ENCODE measurements at places on chromosomes 1 and 21.

GRCh38 chr21:45138199-45139002 lies 64.0 kb downstream of the ADARB1 start:
- DNase-seq = peak; percentile 81

- no peak for DNase-seq
Measured at GRCh38 chr21:32298658-32299081, at the start of gene MRAP. TSS of gene MRAP (plus strand) at chr21:32298855. CDS start at chr21:32298972, 117 bp downstream.

- DNase-seq = peak; percentile 13
Measured at GRCh38 chr1:75908717-75909152, 23.5 kb downstream of the ASB17 start.

- DNase-seq = no peak
Measured at GRCh38 chr21:42937960-42938605, 12.7 kb upstream of the ERVH48-1 start.

DNA sequence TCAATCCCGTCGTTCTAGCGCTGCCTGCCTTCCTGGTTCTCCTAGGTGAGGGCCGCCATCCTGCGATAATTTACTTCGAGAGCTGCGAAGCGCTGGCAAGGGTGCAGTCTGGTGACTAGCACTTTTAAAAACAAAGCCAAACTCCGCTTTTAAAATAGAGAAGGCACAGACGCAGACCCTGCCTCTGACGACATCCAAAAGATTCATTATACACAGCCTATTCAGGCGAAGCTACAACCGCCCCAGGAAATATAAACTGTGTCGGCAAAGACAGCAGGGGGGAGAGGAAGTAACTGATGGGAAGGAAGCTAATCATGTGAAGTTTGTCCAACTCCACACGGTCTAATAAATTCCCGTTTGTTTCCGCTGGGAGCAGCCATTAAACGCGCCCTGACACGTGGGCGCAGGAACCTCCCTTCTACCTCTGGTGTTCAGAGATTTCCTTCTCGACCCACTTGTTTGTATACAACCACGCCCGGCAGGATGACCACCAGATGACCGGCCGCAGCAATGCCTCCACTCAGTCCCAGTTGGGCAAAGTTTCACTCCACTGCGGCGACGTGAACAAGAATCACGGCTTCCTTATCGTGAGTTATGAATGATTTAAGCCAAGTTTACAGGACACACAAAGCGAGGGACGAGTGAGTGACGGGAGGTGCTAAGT lies 1.3 kb downstream of the GNG12 start:
- peak; percentile 33 for DNase-seq

GRCh38 chr1:41018018-41018410 lies 3.5 kb downstream of the SLFNL1 start:
- DNase-seq = no peak

DNA sequence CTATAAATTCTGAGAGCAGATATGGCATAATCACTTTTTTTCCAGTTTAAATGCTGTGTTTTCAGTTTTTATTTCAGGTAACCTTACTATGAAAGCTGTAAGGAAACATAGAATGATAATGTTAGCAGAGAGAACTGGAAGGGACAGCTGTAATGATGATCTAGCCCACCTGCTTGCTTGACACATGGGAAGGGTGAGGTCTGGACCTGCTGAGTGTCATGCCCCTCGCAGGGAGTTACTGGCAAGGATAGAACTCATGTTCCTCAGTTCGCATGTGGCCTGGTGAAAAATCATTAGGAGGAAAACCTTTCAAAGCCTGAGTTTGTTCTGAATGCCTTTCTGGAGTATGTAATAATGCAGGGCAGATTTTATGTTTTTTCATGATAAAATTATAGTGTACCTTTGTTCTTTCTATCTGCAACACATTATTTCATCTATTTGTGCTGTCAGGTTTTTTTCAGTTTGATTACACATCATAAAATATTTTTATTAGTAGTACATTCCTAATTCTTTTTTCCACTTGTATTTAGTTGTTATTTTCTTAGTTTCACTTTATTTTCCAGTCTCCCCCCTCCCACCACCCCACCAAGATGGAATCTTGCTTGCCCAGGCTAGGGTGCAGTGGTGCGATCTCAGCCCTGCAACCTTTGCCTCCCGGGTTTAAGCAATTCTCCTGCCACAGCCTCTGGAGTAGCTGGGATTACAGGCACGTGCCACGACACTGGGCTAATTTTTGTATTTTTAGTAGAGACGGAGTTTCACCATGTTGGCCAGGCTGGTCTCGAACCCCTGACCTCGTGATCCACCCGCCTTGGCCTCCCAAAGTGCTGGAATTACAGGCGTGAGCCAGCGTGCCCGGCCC lies 8.0 kb downstream of the DDI2 start:
- DNase-seq = no peak

DNA sequence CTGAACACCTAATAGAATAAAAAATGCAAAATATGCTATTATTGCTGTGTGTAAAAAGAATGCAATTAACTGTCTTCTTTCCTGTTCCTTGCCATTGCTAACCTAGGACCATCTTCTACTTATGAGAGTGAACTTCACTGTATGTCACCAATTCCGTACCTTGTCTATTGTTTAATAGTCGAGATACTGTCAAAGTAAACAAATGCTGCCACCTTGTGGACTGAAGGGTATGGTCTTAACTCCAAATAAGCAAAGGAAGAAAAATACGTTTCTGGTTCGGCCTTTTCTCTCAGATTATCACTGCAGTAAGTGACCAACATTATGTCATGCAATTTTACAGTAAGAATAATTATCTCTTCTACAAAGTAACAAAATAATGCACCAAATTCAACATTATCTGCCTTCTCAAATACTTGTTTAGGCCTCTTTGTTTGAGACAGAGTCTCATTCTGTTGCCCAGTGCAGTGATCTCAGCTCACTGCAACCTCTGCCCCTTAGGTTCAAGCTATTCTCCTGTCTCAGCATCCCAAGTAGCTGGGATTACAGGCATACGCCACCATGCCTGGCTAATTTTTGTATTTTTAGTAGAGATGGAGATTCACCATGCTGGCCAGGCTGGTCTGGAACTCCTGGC lies 133.4 kb downstream of the COP1 start:
- peak; percentile 46 for DNase-seq

DNA sequence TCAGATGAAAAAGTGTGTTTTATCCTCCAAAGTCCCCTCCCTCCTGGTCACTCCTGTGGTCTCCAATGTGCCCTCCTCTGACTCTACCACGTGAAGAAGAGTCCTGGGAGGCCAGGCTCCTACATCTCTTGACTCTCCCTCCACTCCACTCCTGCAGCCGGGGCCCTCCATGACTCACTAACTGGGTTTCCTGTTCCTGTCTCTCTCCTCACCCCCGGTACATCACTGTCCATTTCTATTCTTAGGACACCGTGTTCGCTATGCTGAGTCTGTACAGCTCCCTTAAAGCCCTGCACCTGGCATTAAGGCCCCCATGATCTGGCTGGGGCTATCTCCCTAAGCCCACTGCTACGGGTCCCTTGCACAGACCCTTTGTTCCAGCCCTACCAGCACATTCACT lies 93.4 kb downstream of the BCAR3 start:
- DNase-seq = no peak

DNA sequence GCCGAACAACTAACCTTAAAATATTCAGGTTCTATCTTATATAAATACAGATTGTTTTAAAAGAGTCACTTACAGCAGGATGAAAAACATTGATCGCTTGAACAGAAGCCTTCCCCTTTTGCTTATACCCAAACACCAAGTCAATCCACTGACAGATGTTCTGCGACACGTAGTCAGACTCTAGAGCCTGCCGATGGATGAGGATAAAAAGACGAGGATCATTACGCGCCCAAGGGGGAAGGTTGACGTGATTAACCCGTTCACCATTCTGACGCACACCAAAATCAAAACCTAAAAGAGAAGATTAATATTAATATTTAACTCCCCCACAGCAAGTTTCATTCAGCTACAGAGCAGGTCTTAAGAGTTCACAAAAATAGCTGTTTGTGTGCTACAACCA lies 59.4 kb upstream of the GNG4 start:
- DNase-seq = no peak

- no peak for DNase-seq
Measured at GRCh38 chr1:12091191-12091590, 28.1 kb downstream of the TNFRSF8 start.

- DNase-seq = no peak
Measured at GRCh38 chr1:33372677-33373076, 51.8 kb upstream of the A3GALT2 start.

DNA sequence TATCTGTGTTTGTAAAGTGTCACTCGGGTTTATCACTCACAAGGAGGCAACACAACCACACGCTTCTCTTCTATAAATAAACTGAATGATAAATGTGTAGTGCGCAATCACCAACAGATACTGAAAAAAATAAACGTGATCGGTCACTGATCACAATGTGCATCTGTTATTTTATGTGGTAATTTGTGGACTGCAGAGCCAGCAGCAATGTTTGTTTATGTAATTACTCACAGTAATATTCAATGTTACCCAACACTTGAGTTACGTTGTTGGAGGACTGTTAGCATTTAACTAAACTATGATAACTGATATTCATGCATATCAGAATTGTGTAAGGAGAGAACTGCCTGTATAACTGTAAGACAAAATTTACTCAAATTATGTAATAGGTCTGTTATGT lies 129.6 kb downstream of the USH2A start:
- DNase-seq = no peak

- no peak for DNase-seq
Measured at GRCh38 chr1:93453911-93454310, 6.0 kb downstream of the FNBP1L start.

- DNase-seq = no peak
Measured at GRCh38 chr1:21902026-21903012, 34.8 kb downstream of the HSPG2 start.
